Right atrium auricular region (tissue), 2 donors: ENCODE measurements at places on chromosomes 16 and 17. TPM values are rescaled to one million over a fixed set of nuclear protein-coding genes. Genes with fewer than 3 reads are reported as not detected.

The PRR35 gene
- not detected for total RNA-seq

GRCh38 chr16:3112058-3112880 lies at the start of gene ZNF205:
Gene ZNF205 (plus strand): TSS chr16:3112586. CDS start chr16:3113431, 845 bp downstream.
- peak within 1 kb of the TSS; percentile 71 for H3K27ac ChIP-seq
- peak; percentile 74 for DNase-seq
- H3K4me3 ChIP-seq: peak within 1 kb of the TSS; percentile 67
- H3K4me1 ChIP-seq: peaks cover 26% of the 10 kb centered on the region
- H3K36me3 ChIP-seq: peaks cover 12% of the 10 kb centered on the region

GRCh38 chr16:65855171-65856145 lies 511.0 kb upstream of the CDH5 start:
- no peaks in the 10 kb centered on the region for H3K4me1 ChIP-seq
- H3K4me3 ChIP-seq: no peak overlapping the region
- H3K27me3 ChIP-seq: no peaks in the 10 kb centered on the region
- no peaks in the 10 kb centered on the region for H3K36me3 ChIP-seq
- no peak overlapping the region for H3K27ac ChIP-seq

- H3K4me3 ChIP-seq: no peak overlapping the region
- H3K27ac ChIP-seq: no peak overlapping the region
- H3K4me1 ChIP-seq: no peaks in the 10 kb centered on the region
Observed at GRCh38 chr16:47884116-47884725, 271.6 kb downstream of the ABCC12 start.

GRCh38 chr16:12504312-12504711 lies 299.4 kb downstream of the CPPED1 start:
- H3K36me3 ChIP-seq: no peaks in the 10 kb centered on the region
- no peaks in the 10 kb centered on the region for H3K4me1 ChIP-seq
- no peaks in the 10 kb centered on the region for H3K27me3 ChIP-seq
- DNase-seq: no peak
- no peak overlapping the region for H3K27ac ChIP-seq

DNA sequence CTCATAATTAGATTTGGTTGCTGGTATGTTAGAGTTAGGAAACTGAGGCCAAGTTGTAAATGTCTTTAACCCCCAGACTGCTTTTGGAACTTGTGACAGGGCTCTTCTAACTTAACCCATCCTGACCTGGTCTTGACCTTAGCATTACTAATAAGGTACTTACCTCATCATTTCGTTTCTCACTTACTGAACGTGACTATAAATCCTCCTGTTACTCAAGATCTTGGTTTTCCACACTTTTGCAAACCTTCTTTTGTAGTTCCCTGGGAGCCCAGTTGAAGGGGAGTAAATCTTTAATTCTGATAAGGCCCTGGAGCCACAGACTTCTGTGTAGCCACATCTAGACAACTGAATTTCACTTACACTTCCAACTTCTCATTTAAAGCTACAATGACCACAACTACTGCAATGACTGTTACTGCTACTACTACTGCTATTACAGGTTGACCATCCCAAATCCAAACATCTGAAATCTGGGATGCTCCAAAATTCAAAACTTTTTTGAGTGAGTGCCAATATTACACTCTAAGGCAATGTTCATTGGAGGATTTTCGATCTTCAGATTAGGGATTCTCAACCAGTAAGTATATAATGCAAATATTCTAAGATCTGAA lies 248.8 kb upstream of the TBX2 start:
- no peak for DNase-seq
- H3K4me3 ChIP-seq: no peak overlapping the region
- H3K36me3 ChIP-seq: no peaks in the 10 kb centered on the region
- H3K27me3 ChIP-seq: no peaks in the 10 kb centered on the region

DNA sequence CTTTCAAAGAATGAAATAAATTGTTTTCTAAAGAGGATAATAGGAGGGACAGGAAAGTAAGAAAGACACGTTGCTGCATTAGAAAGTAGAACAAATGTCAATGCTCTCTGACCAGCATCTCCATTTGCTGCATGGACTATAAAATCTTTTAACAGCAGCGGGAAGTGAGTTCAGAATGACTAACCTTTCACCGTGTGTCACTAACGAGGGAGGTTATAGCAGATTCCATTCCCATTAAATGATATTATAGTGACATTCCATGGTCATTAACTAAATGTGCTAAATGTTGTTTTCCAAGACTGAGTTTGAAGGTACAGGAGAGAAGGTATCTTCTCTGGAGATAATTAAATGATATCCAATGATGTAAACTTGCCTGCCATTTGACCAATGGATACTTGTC lies 127.1 kb upstream of the HS3ST3A1 start:
- H3K27me3 ChIP-seq: no peaks in the 10 kb centered on the region
- H3K4me3 ChIP-seq: no peak overlapping the region
- no peak overlapping the region for H3K27ac ChIP-seq
- no peaks in the 10 kb centered on the region for H3K36me3 ChIP-seq
- no peaks in the 10 kb centered on the region for H3K4me1 ChIP-seq

DNA sequence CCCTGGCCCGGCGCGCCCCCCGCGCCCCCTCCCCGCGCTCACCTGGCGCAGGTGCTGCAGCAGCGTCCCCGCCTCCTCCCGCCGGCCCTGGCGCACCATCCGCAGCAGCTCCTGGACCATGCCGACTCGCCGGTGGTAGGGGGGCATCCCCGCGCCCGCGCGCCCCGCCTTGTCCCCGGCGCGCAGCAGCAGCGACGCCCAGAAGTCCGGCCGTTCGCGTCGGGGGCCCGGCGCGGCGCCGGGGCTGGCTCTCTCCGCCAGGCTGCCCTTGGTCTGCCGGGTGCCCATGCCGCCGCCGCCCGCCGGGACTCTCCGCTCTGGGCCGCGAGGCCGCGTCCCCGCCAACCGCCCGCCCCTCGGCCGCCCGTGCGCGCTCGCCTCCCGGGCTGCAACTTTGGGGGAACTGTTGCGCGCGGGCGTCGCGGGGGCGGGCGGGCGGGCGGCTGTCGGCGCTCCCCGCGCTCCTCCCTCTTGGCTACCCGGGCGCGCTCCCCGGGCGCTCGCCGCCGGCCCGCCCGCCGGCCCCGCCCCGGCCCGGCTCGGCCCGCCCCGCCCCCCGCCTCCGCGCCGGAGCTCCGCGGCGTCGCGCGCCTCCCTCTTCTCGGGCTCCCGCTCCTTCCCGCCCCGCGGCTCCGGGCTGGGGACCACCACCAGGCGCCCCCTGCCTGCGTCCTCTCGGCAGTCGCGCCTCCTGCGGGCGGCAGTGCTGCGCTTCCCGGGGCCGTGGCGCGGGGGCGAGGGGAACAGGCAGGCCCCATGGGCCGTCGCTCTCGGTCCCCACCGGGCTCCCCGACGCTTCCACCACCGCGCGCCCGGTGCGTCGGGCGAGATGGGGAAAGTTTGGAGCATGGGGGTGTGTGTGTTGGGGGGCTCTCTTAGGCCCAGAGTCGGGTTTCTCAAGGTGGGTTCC lies at the start of gene LRRC75A:
LRRC75A (minus strand) TSS at position 491 of the 910 bp plus-strand sequence; CDS start at position 288, 203 bp downstream.
- H3K36me3 ChIP-seq: no peaks in the 10 kb centered on the region
- H3K4me3 ChIP-seq: peak within 1 kb of the TSS; percentile 52
- no peak for DNase-seq
- no peaks in the 10 kb centered on the region for H3K27me3 ChIP-seq
- H3K4me1 ChIP-seq: no peaks in the 10 kb centered on the region
- H3K27ac ChIP-seq: peak within 1 kb of the TSS; percentile 35

- no peaks in the 10 kb centered on the region for H3K4me1 ChIP-seq
- no peak overlapping the region for H3K4me3 ChIP-seq
- no peak for DNase-seq
- H3K27me3 ChIP-seq: no peaks in the 10 kb centered on the region
- no peak overlapping the region for H3K27ac ChIP-seq
Observed at GRCh38 chr16:31416371-31416770, 11.8 kb downstream of the COX6A2 start.

GRCh38 chr16:67995423-67995822 lies 3.9 kb downstream of the DPEP2 start:
- no peak for DNase-seq
- no peaks in the 10 kb centered on the region for H3K27me3 ChIP-seq
- no peak overlapping the region for H3K4me3 ChIP-seq
- H3K36me3 ChIP-seq: no peaks in the 10 kb centered on the region

DNA sequence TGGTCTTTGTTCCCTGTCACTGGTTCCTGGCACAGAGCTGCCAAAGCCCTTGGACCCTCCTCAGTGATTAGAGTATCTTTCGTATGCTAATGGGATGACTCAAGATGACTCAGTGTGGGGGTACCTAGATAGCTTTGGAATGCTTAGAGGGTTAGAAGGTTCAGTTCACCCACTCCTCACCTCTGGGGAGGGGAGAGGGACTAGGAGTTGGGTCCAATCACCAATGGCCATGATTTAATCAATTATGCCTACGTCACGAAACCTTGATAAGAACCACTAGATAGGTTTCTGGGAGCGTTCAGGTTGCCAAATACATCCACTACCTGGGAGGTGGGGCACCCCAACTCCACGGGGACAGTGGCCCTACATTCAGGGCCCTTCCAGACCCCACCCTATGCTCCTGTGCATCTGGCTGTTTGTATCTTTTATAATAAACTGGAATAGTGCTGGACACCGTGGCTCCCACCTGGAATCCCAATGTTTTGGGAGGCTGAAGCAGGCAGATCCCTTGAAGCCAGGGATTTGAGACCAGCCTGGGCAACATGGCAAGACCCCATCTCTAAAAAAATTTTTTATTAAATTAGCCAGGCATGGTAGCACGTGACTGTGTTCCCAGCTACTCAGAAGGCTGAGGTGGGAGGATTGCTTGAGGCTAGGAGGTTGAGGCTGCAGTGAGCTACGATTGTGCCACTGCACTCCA lies 29.2 kb upstream of the LITAF start:
- no peak overlapping the region for H3K4me3 ChIP-seq
- no peak overlapping the region for H3K27ac ChIP-seq
- peaks cover 5% of the 10 kb centered on the region for H3K4me1 ChIP-seq
- H3K27me3 ChIP-seq: no peaks in the 10 kb centered on the region
- no peak for DNase-seq
- no peaks in the 10 kb centered on the region for H3K36me3 ChIP-seq

- H3K4me3 ChIP-seq: no peak overlapping the region
- H3K27me3 ChIP-seq: no peaks in the 10 kb centered on the region
- no peak for DNase-seq
- H3K27ac ChIP-seq: no peak overlapping the region
- H3K4me1 ChIP-seq: no peaks in the 10 kb centered on the region
- H3K36me3 ChIP-seq: no peaks in the 10 kb centered on the region
Observed at GRCh38 chr16:57656342-57656955, 11.7 kb upstream of the ADGRG3 start.
